Occipital lobe (tissue), 3 donors: ENCODE measurements at places on chromosomes 1 and 21. TPM values are rescaled to one million over a fixed set of nuclear protein-coding genes. Genes with fewer than 3 reads are reported as not detected.

OR2L8 gene
- 2.8 TPM for total RNA-seq

DNA sequence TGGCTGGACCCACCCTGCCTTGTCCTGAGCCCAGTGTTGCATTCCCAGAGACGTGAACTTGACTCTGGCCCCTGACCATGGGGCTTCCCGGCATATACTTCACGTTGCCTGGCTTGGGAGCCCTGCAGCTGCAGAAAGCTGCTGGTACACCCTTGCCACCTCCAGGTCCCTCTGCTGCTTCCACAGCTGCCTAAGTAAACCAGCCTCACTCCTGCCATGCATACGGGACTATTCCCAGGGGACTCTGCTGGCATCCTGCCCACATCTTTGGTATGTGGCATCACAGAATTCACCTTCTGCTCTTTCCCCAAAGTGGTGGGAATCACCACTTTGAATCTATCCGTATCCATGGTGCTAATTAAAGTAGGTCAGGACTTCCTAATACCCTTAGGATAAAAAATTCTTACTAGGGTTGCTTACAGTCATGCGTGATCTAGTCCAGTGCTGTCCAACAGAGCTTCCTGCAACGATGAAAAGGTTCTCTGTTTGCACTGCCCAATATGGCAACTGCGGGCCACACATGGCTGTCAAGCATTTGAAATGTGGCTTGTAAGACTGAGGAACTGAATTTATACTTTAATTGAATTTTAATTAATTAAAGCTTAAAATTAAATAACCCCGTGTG, 203.0 kb downstream of the GRIK3 start:
- no peak for DNase-seq

GRCh38 chr1:170156594-170156993, 10.8 kb downstream of the NTMT2 start:
- no peak for DNase-seq

NUP210L gene
- under 0.01 TPM for total RNA-seq

DNA sequence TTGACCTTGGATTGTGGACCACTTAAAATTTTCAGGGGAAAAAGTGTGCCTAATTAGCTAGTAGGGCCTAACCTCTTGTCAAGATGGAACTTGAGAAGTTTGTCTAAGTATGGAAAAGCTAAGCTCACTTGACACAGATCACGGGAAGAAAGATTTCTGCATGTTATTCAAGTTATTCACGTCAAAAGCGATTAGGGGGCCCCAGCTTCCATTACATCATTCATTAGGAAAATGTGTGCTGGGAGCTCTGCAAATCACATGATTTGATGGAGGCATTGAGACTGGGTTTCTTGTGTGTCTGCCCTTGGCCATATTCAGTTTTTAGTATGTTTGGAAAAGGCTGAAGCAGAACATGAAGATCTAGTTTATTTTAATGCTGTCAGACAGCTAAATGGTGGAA, 15.5 kb upstream of the POGZ start:
- no peak for DNase-seq

SLC26A9 gene
- total RNA-seq = not detected
